ENCODE measurements at places on chromosomes 7 and 10.

- DNase-seq = peak; percentile 89
These were observed 1.8 kb upstream of the CAMK2G start for GRCh38 chr10:73876157-73876556.

- DNase-seq = peak; percentile 53
These were observed 67.5 kb downstream of the CUX1 start for GRCh38 chr7:101884671-101885596.

DNA sequence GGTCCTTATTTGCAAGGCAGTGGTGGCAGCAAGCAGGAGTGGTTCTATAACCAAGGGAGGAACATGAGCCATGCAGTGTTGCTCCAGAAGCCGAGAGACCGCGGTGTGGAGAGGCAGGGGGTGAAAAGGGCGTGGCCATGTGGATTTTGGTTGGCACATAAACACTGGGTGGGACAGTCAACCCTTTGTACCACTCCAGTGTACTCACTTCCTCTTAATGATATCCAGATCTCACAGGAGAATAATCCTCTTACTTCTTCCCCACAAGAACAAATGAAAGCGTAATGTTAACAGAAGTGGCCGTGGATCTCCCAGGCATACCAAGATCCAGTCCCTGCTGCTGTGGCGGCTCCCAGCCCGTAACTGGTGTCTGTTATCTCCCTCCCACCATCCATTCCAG is 42.4 kb downstream of the XRCC2 start:
- DNase-seq = no peak

DNA sequence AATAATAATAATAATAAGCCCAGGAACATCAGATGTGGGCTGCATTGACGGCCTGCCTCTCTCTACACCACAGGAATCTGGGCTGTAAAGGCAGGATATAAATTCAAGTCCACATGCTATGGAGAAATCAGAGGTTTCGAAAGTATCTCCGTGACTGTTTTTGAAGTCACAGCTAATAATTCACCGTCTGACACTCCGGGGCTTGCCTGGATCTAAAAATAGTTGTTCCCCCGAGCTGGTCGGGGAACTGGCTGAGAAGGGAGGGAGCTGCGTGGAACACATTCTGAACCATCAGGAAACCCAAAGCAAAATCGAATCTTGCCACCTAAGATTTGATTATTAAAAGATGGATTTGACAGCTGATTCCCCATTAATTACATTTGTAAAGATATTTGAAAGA is 35.4 kb downstream of the KLF6 start:
- DNase-seq = no peak

DNA sequence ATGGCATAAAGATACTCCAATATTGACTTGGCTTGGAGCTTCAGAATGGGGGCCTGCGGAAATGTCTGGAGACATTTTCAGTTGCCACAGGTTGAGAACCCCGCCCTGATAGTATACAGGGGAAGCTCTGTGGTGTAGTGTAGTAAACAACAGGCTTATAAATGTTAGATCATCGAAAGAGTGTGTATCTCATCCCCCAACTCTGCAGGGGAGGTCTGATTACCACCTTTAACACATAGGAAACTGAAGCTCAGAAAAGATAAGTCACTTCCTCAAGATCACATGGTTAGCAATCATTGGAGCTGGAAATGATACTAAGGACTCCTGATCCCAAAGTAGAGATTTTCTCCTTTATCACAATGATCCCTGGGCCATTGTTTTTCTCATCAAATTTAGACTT is 144.5 kb upstream of the BMPER start:
- DNase-seq = no peak

- peak; percentile 33 for DNase-seq
These were observed 72.4 kb upstream of the LRRC4 start for GRCh38 chr7:128103498-128104107.

DNA sequence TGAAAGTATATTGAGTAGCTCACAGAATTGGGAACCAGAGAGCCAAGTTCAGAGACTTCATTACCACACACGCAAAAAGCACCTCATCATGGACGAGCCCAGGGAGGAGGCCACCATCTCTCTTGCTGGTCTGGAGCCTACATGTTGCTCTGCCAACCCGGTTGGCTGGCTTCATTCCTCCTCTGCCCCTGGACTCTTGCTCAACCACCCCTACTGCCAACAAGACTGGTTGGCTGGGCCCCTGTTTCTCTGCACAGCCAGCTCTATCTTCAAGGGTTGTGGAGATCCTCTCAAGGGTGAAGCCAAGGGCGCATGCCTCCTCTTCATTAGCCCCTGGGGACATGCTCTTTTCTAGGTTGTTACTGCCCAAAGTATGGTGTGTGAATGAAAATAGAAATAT is 142.7 kb downstream of the JCAD start:
- no peak for DNase-seq

DNA sequence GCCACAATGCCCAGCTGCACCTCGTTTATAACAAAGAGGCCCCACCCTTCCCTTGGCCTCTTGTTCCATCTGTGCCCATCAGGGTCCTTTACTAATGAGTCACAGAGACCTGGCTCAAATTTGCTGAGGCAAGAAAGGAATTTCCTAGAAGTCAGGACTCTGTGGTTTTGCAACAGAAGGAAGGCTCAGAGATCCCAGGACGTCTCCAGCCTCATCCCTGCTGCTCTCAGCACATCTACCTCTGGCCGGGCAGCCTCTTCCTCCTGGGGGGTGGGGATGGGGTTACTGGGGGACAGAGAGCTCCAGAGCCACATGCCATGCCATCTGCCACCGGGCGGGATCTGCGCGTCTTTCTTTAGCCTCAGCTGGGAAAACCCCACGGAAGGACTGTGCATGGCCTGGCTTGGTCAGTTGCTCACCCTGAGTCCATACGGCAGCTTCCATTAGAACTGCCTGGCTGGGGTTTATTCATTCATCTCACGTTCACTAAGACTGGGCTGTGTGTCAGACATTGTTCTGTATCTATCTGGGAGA is 41.9 kb upstream of the PSMG3 start:
- DNase-seq = no peak

GRCh38 chr7:143518521-143518920 is 40.8 kb downstream of the TAS2R41 start:
- DNase-seq = peak; percentile 71

- DNase-seq = no peak
These were observed 57.4 kb downstream of the MKLN1 start for GRCh38 chr7:131385039-131385605.

- no peak for DNase-seq
These were observed 19.8 kb upstream of the ATE1 start for GRCh38 chr10:121947343-121948330.

- no peak for DNase-seq
These were observed 125.6 kb downstream of the COBL start for GRCh38 chr7:51190969-51191368.

DNA sequence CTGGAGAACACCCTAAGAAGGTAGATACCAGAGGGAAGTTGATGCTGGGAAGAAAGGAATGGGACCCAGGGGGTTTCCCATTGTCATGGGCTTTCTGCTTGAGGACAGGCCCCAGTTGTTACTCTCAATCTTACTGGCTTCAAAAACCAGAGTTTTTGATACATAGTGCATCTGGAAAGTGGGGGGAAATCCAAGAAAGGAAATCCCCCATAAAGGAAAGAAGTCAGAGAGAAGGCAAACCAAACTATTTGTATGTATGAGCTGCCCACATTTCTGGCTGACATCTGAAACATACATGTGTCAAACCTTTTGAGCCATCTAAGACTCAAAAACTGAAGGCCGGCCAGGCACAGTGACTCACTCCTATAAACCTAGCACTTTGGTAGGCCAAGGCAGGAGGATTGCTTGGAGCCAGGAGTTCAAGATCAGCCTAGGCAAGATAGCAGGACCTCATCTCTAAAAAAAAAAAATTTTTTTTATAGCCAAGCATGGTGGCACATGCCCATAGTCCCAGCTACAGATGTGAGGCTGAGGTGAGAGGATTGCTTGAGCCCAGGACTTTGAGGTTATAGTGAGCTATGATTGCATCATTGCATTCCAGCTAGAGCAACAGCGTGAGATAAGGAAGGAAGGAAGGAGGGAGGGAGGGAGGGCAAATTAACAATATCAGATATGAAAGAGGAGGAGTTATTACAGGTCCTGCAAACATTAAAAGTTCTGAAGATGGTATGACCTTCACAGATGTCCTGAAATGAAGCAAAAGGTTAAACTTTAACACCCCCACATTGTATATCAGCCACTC is 6.7 kb upstream of the COA1 start:
- DNase-seq = no peak

- no peak for DNase-seq
These were observed 48.4 kb downstream of the FRMD4A start for GRCh38 chr10:14282276-14282675.

- DNase-seq = peak; percentile 55
These were observed 39.1 kb downstream of the GOLGA7B start for GRCh38 chr10:97888641-97889262.

GRCh38 chr10:122279725-122280141 is 8.6 kb downstream of the BTBD16 start:
- DNase-seq = peak; percentile 76

GRCh38 chr10:91462423-91462822 is 52.3 kb downstream of the HECTD2 start:
- no peak for DNase-seq

GRCh38 chr10:43436291-43437140 is at the start of gene ZNF487:
Gene ZNF487, plus strand, starts transcription at chr10:43437111. Its CDS starts 38,703 bp downstream, at chr10:43475814.
- DNase-seq = peak; percentile 96

GRCh38 chr10:3139216-3139910 is 33.2 kb downstream of the PITRM1 start:
- peak; percentile 52 for DNase-seq

GRCh38 chr7:141128506-141128905 is 54.6 kb downstream of the TMEM178B start:
- DNase-seq = no peak

DNA sequence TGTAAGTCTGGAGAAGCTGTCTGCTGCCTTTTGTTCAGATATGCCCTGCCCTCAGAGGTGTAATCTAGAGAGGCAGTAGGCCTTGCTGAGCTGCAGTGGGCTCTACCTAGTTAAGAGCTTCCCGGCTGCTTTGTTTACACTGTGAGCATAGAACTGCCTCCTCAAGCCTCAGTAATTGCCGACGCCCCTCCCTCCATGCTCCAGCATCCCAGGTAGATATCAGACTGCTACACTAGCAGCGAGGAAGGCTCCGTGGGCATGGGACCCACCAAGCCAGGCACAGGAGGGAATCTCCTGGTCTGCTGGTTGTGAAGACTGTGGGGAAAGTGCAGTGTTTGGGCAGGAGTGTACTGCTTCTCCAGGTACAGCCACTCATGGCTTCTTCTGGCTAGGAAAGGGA is 26.4 kb upstream of the CXCL12 start:
- DNase-seq = no peak

- no peak for DNase-seq
These were observed 913.4 kb downstream of the CNTNAP2 start for GRCh38 chr7:147029953-147030352.

DNA sequence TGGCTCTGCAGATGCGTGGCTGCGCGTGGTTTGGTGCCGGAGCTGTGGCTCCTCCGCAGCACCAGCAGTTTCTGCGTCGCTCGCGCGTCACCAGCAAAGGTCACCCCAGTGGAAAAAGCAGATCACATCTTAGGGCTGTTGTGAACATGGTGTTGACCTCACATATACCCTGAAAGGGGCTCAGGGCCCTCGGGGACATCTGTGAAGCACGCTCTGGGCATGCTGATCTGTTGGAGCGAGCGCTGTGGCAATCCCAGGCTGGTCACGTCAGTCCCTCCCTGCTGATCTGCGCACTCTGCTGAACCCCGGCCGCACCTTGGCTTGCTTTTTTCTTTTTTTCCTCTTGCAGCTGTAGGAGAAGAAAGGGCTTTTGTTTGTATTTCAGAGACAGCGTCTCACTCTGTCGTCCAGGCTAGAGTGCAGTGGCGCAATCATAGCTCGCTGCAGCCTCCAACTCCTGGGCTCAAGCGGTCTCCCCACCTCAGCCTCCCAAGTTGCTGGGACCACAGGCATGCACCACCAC is 33.3 kb upstream of the AP5Z1 start:
- DNase-seq = no peak

- no peak for DNase-seq
These were observed 107.0 kb downstream of the VIM start for GRCh38 chr10:17335065-17335464.

DNA sequence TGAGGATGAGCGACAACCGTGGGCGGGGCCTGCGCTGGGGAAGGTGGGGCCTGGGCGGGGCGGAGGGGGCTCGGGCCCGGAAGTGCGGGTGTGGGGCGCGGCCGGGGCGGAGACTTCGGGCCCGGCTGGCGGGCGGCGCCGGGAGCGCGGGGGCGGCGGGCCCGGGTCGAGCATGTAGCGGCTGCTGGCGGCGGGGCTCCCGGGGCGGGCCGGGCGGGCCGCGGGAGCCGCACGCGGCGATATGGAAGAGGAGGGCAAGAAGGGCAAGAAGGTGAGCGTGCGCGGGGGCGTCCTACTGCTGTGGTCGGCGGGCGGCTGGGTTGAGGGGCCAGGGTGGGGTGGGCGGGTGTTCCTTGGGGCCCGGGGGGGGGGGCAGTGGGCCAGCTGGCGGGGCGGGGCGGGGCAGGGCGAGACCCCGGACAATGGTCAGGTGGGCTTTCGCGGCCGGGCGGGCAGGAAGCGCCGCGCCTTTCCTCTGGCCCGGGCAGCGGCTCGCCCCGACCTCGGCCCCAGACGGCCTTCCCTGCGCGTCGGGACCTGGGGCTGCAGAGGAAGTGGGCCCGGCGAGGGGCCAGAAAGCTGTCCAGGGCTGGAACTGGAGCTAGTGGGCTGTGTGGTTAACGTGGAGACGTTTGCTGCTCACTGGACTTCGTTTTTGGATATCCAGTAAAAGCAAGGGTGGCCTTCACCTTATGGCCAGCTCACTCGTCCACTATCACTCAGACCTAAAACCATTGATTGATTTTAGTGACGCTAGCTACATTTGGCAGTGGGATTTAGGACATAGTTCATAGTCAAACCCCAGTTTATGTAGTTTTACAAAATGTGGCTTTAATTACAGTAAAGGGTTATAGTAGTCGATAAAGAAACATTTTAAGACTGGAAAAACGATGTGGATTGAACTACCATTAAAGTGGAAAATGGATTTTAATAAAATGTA is at the start of gene CCM2:
Gene CCM2 (plus strand): TSS at position 109 of the 940 bp plus-strand sequence. CDS start 133 bp downstream, at position 242.
- DNase-seq = peak; percentile 53

GRCh38 chr7:92737706-92738105 is 98.7 kb downstream of the CDK6 start:
- DNase-seq = no peak

- DNase-seq = no peak
These were observed 98.8 kb upstream of the AGBL3 start for GRCh38 chr7:134887523-134887922.

DNA sequence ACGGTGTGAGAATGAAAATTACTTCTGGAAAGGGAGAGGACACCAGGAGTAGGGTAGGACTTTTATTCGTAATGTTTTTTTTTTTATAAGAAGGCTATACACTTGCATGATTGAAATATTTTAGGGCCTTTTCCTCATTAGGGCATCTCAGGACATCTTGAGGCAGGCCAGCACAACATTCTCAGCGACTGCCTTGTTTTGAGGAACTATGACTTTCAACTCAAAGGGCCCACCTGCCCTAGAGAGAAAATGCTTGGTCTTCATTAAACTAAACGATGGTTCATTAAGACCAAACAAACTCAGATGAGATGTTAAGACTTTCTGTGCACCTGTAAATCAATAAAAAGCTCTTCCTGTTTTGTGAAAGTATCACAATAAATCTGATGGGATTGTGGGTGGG is 11.3 kb downstream of the NOD1 start:
- DNase-seq = no peak

- DNase-seq = no peak
These were observed 1.2 kb downstream of the SORCS1 start for GRCh38 chr10:107163076-107163855.

GRCh38 chr7:78688376-78688775 is 765.1 kb downstream of the MAGI2 start:
- no peak for DNase-seq

GRCh38 chr10:73167458-73167782 is 388 bp downstream of the ECD start:
- no peak for DNase-seq

- DNase-seq = no peak
These were observed 128.9 kb downstream of the PLXDC2 start for GRCh38 chr10:19944911-19945663.
